Left hindlimb (tissue), 1 donor: ENCODE measurements at places on chromosomes 13 and 19.

- DNase-seq: no peak
Measured at GRCh38 chr19:54620464-54620863, 9.8 kb upstream of the LILRB1 start.

DNA sequence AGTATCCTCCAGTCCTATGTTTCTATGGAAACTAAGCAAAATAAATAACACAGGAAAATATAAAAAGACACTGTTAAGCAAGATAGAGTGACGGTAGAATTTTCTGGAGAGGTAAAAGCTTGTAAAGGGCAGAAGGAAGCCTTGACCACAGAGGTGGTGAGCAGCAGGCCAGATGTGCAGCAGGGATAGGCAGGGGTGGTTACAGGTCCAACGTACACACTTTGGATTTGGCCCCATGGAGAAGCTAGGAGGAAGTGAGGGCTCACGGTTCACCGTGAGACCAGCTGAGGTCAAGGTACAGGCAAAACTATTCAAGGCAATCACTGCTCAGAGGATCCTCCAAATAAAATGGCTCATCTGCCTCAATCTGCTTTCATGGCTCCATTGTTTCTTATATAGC lies 242.8 kb downstream of the B3GLCT start:
- no peak for DNase-seq

GRCh38 chr19:35462476-35462953 lies 14.5 kb downstream of the FFAR2 start:
- DNase-seq: no peak

- peak; percentile 32 for DNase-seq
Measured at GRCh38 chr19:15231271-15231670, 977 bp downstream of the EPHX3 start.

DNA sequence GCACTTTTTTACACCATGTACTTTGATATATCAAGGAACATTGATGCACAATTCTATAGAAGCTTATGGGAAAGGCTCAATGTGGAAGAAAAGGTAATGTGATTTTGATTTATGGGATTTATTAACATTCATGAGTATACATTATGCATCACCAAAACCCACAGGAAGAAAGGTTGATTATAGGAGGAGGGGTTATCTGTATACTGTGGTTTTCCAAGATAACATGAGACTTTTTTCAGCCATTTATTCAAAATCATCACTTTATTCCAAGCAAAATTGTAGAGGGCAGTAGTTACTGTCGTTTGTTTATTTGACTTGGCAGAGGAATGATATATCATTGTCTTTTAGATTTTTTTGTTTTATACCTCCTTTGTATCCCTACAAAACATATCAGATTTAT lies 54.9 kb downstream of the WDFY2 start:
- DNase-seq: no peak

GRCh38 chr19:6423499-6424194 lies 964 bp downstream of the KHSRP start:
- DNase-seq: peak; percentile 61

GRCh38 chr13:110352735-110353134 lies 45.7 kb downstream of the COL4A2 start:
- no peak for DNase-seq

DNA sequence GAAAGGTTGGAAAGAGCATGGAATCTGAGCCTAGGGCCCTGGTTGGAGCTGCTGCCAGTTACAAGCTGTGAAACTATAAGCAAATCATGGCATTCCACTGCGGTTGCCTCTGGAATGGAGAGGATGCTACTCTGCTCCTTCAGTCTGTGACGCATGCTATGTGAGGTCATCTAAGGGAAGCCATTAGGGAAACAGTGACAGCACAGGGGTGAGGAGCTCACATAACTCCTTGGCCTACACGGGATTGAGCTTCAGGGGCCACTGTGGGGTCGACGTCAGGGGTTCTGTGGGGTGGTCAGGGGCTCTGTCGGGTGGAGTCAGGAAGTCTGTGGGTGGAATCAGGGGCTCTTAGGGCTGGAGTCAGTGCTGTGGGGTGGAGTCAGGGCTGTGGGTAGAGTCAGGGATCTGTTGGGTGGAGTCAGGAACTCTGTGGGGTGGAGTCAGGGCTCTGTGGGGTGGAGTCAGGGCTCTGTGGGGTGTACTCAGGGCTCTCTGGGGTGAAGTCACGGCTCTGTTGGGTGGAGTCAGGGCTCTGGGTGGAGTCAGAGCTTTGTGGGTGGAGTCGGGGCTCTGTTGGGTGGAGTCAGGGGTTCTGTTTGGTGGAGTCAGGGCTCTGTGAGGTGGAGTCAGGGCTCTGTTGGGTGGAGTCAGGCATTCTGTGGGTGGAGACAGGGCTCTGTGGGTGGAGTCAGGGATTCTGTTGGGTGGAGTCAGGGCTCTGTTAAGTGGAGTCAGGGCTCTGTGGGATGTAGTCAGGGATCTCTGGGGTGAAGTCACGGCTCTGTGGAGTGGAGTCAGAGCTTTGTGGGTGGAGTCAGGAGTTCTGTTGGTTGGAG lies 35.8 kb upstream of the MEDAG start:
- DNase-seq: peak; percentile 81

GRCh38 chr13:27967736-27968315 lies 1.3 kb downstream of the CDX2 start:
- no peak for DNase-seq

DNA sequence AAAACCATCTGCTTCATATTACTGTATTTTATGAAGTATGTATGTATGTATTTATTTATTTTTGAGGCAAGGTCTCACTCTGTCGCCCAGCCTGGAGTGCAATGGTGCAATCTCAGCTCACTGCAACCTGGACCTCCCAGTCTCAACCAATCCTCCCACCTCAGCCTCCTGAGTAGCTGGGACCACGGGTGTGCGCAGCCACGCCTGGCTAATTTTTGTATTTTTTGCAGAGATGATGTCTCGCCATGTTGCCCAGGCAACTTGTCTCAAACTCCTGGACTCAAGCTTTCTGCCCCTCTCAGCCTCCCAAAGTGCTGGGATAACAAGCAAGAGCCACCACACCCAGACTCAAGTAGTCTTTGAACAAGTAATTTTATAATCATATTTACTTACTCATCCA lies 5.5 kb downstream of the KATNAL1 start:
- DNase-seq: no peak

GRCh38 chr19:19068659-19069654 lies 5.2 kb downstream of the SLC25A42 start:
- DNase-seq: no peak

DNA sequence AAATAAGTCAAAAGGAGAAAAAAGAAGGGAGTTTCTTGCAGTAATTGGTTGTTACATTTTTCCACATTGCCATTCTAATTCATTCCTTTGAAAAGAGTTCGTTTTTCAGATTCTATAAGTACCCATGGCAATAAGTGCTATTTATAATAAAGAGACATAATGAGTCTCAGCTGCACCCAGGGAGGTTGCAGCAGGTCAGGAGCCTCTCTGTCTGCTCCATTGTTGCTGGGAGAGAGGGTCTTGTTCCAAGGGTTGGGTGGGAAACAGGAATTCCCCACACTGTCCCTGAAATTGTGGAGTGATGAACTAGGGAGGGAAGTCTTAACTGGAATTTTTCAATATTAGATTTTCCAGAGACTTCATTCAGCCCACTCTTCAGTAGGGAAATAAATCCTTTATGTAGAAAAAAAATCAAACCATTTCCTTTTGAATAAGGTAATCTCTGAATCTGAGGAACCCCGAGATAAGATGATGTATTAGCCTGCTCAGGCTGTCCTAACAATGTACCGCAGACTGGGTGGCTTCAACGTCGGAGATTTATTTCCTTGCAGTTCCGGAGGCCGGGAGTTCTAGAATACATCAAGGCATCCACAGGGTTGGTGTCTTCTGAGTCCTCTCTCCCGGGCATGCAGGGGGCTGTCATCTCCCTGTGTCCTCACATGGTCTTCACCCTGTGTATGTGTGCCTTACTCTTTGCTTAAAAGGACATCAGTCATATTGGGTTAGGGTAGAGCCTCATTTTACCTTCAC lies 342.7 kb upstream of the TMTC4 start:
- DNase-seq: no peak

GRCh38 chr13:40344270-40345148 lies 321.9 kb downstream of the FOXO1 start:
- no peak for DNase-seq

DNA sequence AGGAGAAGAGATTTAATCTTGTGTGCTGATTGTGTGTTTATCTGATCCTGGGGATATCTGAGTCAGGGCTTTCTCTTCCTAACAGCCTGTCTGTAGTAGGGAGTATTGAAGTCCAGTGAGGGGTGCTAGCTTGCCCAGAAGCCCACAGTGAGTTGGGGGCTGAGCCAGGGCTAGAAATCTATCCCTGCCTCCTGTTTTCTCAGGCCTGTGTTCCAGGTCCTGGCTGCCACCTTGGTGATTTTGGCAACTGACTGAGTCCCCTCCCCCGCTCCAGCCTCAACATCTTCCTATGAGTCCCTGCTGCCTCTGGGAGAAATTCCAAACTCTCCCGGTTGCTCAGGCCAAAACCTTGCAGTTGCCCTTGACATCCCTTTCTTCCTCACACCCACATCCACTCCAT lies 7.7 kb upstream of the NOVA2 start:
- no peak for DNase-seq

DNA sequence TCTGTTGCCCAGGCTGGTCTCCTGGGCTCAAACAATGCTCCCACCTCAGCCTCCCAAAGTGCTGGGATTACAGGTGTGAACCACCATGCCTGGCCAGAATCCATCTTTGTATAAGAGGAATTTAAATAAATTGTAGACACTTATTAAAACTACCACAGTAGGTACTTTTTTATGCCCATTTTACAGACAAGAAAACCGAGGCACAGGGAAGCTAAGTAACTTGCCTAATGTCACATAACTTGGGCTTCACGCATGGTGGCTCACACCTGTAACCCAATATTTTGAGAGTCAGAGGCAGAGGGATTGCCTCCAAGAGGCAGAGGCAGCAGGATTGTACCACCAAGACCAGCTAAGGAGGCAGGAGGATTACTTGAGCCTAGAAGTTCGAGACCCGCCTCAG lies 22.7 kb upstream of the CALM3 start:
- DNase-seq: no peak

GRCh38 chr13:79361299-79361698 lies 44.8 kb downstream of the RBM26 start:
- no peak for DNase-seq

DNA sequence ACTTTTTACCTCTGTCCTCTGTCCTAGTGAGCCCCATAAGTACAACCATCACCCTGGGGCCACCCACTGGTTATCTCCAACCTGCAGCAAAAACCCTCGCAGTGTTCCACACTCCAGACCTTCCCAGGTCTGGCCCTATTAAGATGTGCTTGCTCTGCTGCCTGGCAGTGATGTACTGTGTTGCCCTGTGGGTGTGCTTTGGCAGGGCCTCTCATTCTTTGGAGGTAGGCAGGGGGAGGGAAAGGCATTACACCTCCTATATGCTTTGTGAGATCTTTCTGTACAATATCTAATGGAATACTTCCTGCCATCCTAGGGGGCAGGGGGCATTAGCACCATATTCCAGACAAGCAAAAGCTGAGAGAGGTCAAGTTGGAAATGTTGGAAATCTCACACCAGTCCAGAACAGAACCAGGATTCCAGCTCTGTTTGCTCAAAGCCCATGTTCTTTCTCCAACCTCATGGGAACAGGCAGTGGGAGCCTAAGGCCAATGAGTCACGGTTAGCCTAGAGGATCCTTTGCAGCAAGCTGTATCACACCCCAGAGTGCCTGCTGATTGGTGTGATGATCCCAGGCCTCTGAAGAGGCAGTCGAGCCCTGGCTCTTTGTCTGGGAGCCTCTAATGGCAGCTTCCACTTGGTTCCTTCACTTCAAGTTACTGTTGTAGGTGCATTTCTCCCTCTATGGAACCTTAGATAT lies 59.7 kb upstream of the UBL3 start:
- DNase-seq: no peak

DNA sequence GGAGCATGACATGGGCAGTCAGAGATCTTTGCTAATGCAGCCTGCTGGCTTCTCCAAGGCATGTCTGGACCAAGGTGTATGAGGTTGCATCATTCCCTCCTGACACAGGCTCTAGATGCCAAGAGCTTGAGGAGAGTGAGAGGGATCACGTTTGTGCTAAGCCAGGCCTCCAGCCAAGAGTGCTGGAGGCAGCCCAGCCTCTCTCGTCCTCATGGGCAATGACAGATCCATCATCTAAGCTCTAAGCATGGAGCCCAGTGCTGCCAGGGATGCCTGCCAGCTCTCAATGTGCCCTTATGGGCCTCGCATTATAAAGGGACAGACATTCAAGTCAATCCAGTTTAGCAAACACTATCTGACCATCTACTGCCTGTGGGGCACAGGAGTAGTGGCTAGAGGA lies 136.3 kb upstream of the VSTM2B start:
- DNase-seq: no peak

DNA sequence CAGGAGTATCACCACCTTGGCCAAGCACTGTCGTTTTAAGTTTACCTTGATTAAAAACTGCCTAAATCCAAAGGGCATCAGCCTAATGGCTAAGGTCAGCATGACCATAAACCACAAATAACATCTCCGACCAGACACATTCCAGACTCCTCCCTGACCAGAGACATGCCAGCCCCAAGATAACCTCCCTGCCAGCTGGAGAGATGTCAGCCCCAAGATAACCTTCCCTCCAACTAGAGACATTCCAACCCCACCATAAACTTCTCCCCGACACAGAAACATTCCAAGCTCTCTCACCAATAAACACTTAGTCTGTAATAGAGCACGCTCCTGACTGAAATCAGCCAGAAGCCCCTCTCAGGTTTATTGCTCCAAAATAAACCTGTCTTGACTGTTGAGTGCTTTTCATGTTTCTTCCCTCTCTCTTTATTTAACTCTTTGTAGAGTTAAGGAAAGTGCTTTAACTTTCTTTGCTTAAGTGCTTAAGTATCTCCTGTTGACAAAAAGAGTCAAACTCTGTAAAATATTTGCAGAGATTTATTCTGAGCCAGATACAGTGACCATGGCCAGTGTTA lies 36.5 kb downstream of the WDR87 start:
- no peak for DNase-seq

DNA sequence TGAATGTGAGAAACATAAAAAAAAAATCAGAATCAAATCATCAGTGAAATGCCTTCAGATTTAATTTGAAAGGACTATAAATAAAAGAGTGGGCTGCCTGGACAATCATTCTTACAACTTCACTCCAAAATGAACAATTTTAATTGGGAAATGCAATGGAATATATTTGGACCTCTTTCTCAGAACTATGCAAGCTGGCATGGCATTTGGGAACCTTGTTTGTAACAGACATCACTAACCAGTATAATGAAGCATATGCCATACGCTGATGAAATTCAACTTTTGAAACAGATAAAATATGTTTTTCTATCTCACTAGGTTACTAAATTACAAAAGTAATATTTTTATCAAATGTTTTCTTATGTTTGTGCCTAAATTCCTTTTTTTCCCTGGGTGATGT lies 64.2 kb upstream of the FAM216B start:
- no peak for DNase-seq
